Brain microvascular endothelial cell (primary cell): ENCODE measurements at places on chromosomes 6 and 20.

- DNase-seq, result no peak
These were observed 198.9 kb upstream of the SASH1 start for GRCh38 chr6:148143771-148144170.

GRCh38 chr6:147666255-147666654, 157.8 kb downstream of the SAMD5 start:
- DNase-seq, result peak; percentile 9

- peak; percentile 89 for DNase-seq
These were observed 234.7 kb upstream of the ECI2 start for GRCh38 chr6:4370066-4370465.

DNA sequence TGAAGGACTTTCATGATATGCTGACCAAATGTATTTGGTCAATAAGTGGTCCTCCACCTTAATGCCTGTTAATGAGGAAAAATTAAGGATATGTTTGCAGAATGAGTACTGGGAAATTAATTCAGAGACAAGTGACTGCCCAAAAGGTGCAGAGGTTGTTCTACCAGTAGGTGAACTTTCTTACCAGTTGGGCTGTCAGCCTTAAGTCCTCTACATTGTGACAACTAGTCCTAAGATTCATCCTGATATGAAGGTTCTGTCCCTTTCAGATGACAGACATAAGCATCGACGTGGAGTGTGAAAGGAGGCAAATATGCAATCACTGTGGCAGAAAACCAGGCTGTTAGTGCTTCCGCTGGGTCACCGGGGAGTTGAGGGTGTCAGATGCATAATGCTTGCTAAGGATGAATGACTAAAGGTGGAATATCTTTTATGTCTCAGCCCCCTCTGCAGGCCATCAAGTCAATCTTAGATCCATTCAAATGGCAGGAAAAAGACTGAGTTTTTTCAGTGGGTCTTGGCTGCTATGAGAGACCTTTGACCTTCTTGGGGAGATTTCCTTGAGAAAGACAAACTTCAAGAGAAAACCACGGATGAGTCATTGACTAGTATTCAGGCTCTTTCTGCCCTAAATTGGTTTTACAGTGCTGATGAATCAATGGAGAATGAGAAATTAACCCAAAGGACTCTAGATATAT, 226.0 kb downstream of the TPBG start:
- peak; percentile 79 for DNase-seq

- DNase-seq, result no peak
These were observed 123.0 kb downstream of the SASH1 start for GRCh38 chr6:148465670-148466069.

DNA sequence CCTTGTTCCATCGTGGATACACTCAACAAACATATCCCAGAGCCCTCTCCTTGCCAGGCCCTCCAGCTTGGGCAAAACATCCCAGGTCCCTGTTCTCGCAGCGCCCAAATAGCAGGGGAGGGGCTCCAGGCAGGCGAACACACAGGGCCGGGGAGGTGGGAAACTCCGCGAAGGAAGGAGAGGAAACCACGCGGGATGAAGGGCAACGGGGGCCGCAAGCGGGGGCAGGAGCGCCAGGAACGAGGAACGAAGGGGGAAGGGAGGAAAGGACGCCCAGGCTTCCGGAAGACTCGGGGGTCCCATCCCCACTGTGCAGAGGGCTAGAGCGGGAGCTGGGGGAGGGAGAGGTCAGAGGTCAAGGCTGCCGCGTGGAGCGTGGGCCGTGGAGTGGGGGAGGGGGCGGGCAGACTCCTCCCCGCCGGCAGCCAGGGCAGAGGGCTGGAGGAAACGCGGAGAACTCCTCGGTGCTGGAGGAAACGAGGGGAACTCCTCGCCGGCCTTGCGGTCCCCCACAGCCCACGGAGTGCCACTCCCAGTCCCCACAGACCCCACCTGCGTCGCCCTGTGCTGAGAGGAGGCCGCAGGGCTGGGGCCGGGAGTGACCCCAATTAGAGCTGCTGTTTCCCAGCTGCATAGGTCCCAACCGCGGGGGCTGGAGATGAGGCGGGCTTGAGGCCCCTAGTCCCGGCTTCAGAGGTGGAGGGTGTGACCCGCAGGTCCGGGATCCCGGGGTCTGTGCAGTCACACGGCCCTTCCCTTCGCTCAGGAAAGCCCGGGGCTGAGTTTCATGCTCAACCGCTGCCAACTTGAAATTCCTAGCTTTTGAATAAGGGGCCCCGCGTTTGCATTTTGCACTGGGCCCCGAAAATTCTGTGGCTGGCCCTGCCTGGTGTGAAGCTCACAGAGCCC, 1.2 kb upstream of the RBM38 start:
- no peak for DNase-seq

DNA sequence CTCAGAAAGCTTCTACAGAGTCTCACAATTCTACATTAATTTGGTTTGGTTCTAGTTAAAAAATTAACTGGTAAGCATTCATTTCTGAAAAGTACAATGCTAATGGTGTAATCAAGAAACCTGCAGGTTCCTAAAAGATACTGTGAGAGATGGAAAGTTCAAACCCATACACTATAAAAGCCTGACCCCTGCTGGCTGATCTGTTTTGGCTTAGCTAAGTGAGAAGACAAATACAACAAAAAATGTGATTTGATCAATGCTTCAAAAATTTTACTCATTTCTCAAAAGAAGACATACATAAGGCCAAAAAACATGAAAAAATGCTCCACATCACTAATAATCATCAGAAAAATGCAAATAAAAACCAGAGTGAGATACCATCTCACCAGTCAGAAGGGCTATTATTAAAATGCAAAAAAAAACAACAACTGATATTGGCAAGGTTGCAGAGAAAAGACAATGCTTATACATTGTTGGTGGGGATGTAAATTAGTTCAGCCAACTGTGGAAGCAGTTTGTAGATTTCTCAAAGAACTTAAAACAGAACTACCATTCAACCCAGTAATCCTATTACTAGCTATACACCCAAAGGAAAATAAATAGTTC, 102.8 kb downstream of the MOXD1 start:
- peak; percentile 73 for DNase-seq
